Stimulated activated naive CD8-positive, alpha-beta T cell treated with anti-CD3 and anti-CD28 coated beads, Interleukin-15, Interleukin-2, amounts not matched to agents 100 U/mL and 50 U/mL, for 24 hours (primary cell): ENCODE measurements at places on chromosomes 1 and 21.

DNA sequence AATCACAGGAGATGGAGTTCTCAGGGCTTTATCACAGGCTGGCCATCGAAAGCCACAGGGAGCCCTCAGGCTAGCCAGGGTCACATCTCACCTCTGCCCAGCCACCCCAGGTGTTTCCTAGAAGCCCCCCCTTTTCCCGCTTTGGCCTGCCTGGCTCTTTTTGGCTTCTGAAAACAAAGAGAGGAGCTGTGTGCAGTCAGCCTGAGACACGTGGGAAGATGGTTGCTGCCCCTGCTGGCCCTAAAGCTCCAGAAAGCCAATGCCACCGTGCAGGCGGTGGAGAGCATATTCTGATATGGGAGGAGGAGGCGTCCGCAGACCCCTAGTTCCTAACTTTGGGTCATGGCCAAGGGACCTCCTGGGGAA, 18.7 kb upstream of the LBR start:
- DNase-seq = peak; percentile 2

DNA sequence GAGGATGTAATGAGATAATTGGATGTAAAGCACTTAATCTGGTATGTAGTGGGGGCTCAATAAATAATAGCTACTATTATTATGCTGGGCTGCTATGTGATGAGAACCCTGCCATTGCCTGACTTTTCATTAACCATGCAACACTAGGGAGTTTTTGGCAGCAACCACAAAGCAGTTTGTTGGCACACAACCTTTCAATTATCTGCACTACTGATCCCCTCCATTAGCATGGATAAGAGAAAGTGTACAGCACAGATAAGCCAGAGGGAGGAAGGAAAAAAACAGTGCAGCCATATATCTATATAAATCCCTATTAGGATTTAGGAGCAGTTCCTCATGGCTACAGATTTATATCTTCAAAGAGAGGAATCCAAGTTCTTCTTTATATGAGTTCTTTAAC, 498.5 kb downstream of the NUF2 start:
- DNase-seq = no peak

GRCh38 chr21:39471598-39471997, 19.8 kb downstream of the SH3BGR start:
- DNase-seq = no peak

DNA sequence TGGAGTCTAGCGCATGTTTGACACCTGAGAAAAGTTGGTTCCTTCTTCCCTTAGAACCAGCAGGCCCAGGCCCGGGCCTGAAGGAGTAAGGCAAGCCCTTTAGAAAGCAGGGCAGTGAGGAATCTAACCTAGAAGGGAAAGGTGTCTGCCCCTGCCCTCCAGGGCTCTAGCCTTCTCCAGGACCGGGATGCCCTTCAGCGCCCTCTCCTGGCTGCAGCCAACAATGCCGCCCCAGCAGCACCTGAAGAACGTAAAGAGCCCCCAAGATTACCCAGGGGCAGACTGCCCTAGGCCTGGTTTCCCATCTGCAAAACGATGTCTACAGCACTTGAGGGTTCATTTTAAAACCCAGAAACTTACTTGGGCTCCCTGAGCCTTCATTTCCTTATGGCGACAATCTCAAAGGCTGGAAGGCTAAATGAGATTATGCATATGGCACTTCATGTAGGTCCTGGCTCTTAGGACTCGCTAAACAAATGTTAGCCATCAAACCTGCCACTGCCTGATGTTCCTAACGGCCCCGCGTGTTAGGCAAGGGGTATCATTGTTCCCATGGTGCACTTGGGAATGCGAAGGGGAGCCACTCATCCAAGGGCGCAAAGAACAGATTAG, 106.7 kb upstream of the KLHDC7A start:
- DNase-seq = peak; percentile 10
